ENCODE measurements at places on chromosomes 13 and 19.

DNA sequence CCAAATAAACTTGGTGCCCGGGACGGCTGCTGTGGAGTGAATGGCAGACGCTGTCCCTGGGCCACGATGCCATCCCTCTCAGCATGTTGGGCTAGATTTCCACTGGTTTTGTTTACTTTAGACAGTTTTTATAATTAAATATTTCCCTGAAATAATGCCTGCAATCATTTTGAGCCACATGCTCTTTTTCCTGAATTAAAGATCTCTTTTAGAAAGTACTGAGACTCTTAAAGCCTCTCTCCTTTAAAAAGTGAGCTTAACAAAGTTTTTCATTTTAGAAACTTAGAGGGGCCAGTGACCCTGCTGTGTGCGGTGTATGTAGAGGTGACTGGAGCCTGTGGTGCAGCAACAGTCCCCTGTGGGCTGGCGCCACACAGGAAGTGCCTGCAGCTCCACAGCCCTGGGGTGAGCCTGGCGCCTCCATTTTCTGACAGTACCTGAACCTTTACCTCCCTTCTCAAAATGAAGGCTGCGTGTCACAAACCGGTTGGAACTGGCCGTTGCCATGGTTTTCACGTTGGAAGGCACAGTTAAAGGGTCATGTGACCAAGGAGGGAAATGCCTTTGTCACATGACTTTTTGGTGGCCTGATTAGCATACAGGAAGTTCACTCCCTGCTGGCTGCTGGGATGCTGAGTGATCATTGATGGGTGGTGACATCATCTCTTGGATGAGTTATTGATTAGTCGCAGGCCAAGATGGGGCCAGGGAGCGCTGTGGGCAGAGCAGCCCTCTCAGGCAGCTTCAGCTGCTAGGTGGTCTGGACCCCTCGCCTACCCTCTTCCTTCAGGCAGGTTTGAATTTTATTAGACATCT lies 26.3 kb downstream of the TSSK6 start:
- peak; percentile 65 for DNase-seq

DNA sequence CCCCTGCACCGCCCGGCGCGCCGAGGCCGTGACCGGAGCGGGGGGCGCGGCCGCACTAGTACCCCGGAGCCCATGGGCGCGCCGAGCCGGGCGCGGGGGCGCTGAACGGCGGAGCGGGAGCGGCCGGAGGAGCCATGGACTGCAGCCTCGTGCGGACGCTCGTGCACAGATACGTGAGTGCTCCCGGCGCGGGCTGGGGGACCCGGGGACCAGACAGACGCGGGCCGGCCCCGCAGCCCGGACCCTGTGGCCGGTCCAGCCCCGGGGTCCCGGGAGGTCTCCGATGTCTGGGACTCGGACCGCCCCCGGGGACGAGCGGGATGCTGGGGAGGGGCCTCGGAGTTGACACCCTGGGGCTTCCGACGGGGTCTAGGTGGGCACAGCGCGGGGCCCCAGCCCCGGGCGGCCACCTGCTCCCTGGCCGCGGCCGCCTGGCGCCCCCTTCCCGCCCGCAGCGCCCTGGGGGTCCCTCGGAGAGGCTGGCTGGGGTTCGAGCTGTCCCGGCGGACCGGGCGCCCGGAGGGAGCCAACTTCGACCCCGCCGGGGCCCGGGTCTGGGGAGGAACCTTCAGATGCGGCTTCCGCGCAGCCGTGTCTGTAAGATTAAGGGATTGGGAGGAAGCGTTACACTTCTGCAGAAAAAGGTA lies 568 bp downstream of the ATP11A start:
- DNase-seq, result peak; percentile 52

GRCh38 chr13:76697288-76697687 lies 188.9 kb downstream of the KCTD12 start:
- DNase-seq, result no peak

GRCh38 chr13:49185264-49185663 lies 34.9 kb upstream of the MLNR start:
- DNase-seq, result no peak

GRCh38 chr13:31431722-31432137 lies 232.0 kb downstream of the B3GLCT start:
- DNase-seq, result peak; percentile 11

DNA sequence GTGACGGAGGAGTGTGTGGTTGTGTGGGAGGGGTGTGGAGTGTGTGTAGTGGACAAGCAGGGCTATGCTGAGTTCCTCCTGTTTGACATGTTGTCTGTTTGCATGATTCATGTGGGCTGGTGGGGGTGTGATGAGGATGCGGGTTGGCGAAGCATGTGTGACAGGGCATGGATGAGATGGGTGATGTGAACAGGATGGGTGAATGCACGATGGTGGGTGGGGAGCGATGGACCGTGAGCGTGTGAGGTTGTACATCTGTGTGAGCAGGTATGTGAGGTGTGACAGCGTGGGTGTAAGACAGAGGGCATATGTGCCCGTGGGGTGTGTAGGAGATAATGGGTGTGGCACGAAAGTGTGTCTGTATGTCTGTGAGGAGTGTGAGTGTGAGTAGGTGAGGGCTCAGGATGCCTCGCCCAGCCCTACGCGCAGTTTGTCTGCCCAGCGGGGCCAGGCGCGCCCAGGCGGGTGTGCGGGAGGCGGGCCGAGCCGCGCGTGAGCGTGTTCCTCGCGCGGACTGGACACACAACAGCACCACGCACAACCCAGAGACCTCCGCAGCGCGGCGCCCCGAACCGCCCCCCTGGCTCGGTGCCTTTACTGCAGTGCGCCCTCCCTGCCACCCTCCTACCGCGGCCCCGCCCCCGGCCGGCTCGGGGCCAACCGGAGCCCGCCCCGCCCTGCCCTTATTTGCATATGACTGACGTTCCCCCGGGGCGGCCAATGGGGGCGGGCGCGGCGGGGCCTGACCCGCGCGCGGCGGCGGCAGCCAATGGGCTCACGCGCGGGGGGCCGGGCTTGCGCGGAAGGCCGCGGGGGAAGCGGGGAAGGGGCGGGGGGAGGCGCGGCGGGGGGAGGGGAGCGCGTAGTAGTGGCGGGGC lies 14.4 kb downstream of the CIC start:
- DNase-seq, result peak; percentile 91

GRCh38 chr13:24340608-24340955 lies 31.2 kb downstream of the C1QTNF9 start:
- no peak for DNase-seq

DNA sequence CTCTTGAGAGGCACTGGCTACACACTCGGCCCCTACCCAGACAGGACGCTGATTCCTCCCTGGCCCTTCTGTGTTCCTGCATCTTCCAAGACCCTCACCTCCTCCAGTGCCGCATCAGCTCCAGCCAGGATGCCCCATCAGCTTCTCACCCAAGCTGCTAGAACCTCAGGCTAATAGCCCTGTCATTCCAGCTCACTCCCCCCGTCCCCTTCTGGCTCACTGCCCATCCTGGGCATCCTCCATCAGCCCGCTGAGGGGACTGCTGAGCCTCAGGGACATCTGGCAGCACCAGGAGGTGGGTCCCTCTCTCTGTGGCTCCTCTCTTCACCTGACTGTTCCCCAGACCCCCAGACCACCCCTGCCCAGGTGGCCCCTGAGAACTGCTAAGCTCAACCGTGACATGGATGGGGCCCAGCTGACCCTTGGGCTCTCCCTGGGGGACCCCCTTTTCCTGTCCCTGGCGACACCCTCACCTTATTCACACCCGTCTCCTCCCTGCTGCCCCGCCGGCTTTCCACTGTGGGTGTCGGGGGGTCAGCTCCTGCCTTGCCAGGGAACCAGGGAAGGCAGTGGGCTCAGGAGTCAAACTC lies 4.8 kb downstream of the FFAR3 start:
- DNase-seq, result no peak

- no peak for DNase-seq
Observed at GRCh38 chr13:45713721-45714120, 11.6 kb downstream of the CBY2 start.

- DNase-seq, result no peak
Observed at GRCh38 chr13:101576455-101576854, 124.0 kb downstream of the ITGBL1 start.
